ENCODE measurements at places on chromosomes 3 and 15.

DNA sequence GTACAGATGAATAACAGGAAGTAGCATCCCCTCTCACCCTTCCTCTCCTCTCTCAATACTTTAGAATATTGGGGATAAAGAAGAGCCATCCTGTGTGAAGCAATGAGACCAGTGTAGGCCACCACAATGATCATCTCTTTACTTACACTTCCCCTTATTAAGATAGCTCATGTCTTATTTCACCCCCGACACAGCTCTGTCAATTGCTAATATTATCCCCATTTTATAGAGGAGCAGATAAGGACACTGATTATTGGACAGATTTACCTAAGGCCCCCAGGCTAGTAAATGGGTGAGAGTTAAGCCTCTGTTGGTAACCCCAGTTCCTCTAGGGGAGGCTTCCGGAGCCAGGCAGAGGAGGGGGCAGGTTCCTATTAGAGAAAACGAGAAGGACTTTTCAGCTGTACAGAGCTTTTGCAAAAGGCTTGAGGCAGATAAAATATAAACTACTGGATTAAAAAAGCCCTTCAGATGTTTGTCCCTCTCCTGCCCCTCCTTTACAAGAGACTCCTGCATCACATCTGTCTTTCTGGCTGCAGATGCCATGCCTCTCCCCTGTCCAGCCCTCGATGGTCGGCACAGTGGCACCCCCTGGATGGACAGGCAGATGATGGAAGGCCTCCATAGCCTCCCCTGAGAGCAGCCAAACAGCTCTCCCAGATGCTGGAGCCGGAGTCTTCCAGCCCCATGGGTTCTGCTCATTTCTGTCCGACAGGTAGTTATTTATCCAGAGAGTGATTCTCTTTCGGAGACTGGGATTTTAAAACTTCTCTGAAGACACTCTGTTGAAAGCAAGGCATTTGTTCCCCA is 49.4 kb upstream of the LCTL start:
- DNase-seq, result peak; percentile 76

DNA sequence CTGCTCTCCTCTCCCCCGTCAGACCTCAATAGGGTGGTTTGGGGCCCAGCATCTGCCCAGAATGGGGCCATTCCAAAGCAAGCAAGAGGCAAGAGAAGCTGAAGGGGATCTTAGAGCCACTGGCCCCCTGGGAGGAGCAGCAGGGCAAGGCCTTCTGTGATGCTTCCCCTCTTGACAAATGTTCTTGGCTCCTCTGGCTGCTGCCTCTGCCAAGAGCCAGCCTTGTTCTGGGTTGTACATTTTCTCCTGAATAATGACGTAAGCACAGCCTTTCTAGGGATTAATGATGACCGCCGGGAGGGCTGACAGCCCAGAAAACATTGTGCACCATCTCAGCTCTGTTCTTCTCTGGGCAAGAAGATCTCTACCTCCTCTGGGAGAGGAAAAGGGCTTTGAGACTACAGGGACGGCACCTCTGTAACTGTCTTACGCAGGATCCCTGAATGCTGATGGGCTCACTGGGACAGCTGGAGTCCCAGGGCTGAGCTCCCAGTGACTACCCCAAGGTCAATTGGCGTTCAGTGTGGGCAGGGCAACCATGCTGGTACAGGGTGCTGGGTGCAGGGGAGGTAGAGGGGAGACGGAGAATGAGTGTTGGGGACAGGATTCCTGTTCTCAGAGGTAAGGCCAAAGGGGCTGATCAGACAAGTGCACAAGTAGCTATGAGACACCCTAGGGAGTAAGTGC is 253.3 kb downstream of the FAM43A start:
- no peak for DNase-seq

DNA sequence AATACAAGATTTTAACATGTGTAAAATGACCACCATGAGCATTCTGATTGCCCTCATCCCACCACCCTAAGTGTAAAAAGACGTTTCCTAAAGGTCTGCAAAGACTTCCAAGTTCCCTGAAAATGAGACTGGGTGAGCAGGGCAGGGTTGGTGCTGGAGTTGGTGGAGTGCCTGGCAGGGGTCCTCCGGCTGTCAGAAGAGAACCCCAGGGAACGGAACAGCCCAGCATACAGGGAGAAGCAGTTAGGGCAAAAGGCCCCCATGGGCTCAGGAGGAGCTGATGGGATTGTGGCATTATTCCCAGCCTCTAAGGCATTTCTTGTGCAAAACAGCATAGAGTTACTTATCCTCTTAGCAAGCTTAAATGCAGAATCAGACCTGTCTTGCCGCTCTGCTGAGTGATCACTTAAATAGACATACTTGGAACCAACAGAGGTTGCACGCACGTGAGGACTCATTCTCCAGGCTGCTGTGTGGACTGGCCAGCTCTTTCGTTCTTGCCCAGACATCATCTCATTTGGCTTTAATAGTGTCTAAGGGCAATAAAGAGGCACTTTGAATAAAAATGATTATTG is 36.0 kb downstream of the XYLB start:
- no peak for DNase-seq

DNA sequence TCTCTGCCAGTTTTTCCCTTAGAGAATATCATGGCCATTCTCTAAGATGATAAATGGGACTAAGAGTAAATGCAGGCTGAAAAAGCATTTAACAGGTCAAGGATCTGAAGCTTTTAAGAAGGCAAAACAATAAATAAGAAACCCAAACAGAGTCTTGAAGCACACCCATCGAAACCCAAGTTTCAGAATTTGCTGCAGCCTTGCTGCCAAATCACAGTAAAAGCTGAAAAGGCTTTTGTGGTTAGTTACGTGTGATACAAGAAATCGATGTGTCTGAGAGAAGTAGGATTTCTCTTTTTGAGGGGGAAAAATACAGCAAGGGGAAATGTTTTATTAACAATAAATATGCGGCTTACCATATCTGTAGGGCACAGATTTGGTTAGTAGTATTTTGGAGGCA is 92.0 kb downstream of the IGF1R start:
- no peak for DNase-seq

- no peak for DNase-seq
These were observed 25.5 kb upstream of the ZNF710 start for GRCh38 chr15:89975482-89976245.

GRCh38 chr3:141237701-141238521 is 6.3 kb downstream of the PXYLP1 start:
- no peak for DNase-seq

- no peak for DNase-seq
These were observed 55.2 kb downstream of the UNC13C start for GRCh38 chr15:54033356-54033860.

- DNase-seq, result no peak
These were observed 1.7 kb downstream of the LYSMD4 start for GRCh38 chr15:99731336-99732123.
